A673 (cell line): ENCODE measurements at places on chromosomes 2 and 18. TPM values are rescaled to one million over a fixed set of nuclear protein-coding genes. Genes with fewer than 3 reads are reported as not detected.

DNA sequence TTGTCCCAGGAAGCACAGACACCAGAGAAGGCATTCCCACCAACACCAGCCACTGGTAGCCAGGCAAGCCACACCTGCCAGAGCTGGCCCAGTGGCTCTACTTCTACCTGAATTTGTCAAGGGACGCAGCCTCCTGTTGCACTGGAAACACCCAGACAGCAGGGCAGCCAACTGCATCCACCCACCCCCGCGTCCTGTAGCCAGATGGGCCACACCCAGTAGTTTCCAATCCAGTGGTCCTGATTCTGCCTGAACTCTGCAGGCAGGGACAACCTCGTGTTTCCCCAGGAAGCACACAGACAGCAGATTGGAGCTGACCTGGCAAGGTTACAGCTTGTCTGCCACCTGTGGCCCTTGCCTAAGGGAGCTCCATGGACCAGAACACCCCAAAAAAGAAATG lies 18.2 kb downstream of the PFN4 start:
- no peak overlapping the region for H3K4me3 ChIP-seq
- DNase-seq: no peak
- H3K4me1 ChIP-seq: no peaks in the 10 kb centered on the region
- no peaks in the 10 kb centered on the region for H3K36me3 ChIP-seq
- H3K27me3 ChIP-seq: no peaks in the 10 kb centered on the region
- no peak overlapping the region for H3K27ac ChIP-seq

- H3K27ac ChIP-seq: peak overlapping the region; percentile 15
- no peaks in the 10 kb centered on the region for H3K36me3 ChIP-seq
- DNase-seq: peak; percentile 62
- H3K4me1 ChIP-seq: peaks cover 17% of the 10 kb centered on the region
Measured at GRCh38 chr2:197184959-197185586, 125.5 kb downstream of the ANKRD44 start.

GRCh38 chr2:48693066-48693465 lies 62.5 kb downstream of the LHCGR start:
- no peak overlapping the region for H3K4me3 ChIP-seq
- no peaks in the 10 kb centered on the region for H3K4me1 ChIP-seq
- no peak for DNase-seq

- peaks cover 32% of the 10 kb centered on the region for H3K4me1 ChIP-seq
- no peaks in the 10 kb centered on the region for H3K36me3 ChIP-seq
- H3K27ac ChIP-seq: peak overlapping the region; percentile 70
- H3K4me3 ChIP-seq: peak overlapping the region; percentile 60
- DNase-seq: no peak
Measured at GRCh38 chr18:55780586-55781071, 192.6 kb upstream of the TCF4 start.

GRCh38 chr2:23485841-23486683 lies 101.1 kb downstream of the KLHL29 start:
- H3K36me3 ChIP-seq: no peaks in the 10 kb centered on the region
- H3K27me3 ChIP-seq: no peaks in the 10 kb centered on the region
- H3K27ac ChIP-seq: no peak overlapping the region
- DNase-seq: no peak
- H3K4me3 ChIP-seq: no peak overlapping the region

DNA sequence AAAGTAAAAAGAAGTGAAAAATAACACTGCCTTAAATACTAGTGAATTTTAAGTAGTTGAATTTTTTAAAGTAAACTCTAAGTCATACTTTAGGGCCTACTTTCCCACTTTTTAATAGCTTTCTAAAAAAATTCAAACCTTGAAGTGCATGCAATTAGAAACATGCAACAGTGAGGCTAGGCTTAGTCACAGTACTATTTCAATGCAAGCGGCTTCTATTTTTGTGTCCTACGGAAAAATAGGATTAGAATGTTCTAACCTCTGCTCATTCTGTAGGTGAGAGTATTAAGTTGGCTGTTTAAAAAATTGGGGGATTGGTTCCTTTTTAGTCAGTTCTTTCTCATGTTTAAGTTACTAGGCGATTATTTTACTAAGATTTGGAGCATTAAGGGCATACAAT lies 39.1 kb upstream of the PSMD14 start:
- no peaks in the 10 kb centered on the region for H3K36me3 ChIP-seq
- no peak overlapping the region for H3K27ac ChIP-seq
- no peak overlapping the region for H3K4me3 ChIP-seq
- no peaks in the 10 kb centered on the region for H3K4me1 ChIP-seq

DNA sequence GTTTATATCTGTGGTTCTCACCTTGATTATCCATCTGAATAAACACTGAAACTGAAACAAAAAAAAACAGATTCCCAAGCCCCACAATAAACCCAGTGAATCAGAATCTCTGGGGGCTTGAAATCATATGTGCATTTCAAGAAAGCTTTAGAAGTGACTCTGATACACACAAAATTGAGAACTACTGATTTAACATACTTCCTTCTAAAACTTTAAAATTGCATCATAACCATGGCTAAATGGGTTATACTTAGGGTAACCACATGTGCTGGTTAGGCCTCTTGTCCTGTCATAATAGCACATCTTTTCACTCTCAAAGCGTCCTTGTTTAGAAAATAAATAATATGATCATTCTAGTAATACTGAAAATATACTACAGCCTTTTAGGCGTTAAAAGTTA lies 100.9 kb downstream of the ATAD2B start:
- H3K27me3 ChIP-seq: no peaks in the 10 kb centered on the region
- no peak overlapping the region for H3K27ac ChIP-seq
- peaks cover 5% of the 10 kb centered on the region for H3K36me3 ChIP-seq
- H3K4me3 ChIP-seq: no peak overlapping the region

DNA sequence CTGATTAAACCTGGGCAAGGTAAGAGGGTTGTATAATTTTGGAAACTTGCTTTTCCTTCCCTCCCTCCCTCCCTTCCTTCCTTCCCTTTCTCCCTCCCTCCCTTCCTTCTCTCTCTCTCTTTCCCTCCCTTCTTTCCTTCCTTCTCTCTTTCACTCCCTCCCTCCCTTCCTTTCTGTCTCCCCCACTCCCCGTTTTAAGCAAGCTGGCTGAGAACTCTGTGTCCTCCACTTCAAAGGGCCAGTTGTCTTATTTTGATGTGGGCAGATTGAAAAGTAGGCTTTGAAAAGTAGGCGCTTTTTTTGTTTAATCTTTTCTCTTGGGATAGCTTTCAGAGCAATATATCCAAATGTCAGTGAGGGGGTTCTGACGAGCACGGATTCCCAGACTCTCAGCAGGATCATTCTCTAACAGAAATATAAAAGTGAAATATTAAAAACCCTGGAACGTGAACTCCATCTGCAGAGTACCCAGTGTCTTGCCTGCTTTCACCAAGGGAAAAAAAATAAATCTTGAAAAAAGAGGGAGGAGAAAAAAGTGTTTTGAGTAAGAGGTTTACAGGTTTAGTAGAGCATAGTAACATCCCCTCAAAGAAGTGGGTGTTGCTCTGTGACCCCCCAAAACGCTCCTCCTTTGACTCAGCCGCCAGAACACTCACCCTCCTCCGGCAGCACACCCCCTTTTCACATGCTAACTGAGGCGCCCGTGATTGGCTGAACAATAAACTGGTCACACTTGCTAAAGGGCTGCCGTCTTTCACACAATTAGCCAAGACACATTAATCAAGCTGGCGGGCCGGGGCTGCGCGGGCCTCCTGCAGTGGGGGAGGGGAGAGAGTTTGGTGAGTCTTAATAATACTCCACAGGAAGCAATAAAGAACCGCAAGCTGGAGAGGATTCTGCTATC lies 52.2 kb downstream of the CDK15 start:
- H3K4me1 ChIP-seq: peaks cover 35% of the 10 kb centered on the region
- H3K36me3 ChIP-seq: no peaks in the 10 kb centered on the region
- H3K4me3 ChIP-seq: peak overlapping the region; percentile 24
- peak; percentile 91 for DNase-seq
- H3K27me3 ChIP-seq: no peaks in the 10 kb centered on the region
- H3K27ac ChIP-seq: peak overlapping the region; percentile 3

- H3K27me3 ChIP-seq: no peaks in the 10 kb centered on the region
- H3K4me3 ChIP-seq: peak overlapping the region; percentile 19
- DNase-seq: peak; percentile 86
- no peaks in the 10 kb centered on the region for H3K36me3 ChIP-seq
- H3K27ac ChIP-seq: peak overlapping the region; percentile 71
Measured at GRCh38 chr2:144461308-144461766, 58.6 kb downstream of the ZEB2 start.

DNA sequence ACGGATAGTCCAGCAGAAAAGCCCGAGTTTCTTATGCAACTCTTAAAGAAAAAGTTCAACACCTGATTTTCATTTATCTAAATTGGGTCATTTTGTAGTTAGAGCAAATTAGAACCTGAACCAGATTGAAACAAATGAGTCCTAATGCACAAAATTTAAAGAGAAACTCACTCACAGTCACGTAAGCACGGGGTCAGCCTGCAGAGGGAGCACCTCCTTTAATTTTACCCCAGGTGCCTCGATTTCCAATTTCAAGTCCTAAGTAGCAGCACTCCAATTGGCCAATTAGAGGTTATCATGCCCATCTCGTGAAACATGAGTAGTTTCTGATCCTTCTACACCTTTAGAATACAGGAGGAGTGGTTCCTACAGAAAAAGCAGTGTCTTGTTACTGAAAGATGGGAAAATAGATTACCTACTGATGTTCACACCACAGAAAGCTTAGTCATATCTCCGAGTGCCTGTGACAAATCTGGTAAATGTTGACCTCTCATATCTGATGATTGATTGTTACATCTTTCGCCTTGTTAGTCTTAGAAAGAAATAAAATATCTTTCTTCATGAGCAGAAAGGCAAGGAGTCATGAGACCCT lies 1929.8 kb upstream of the LRRTM1 start:
- no peak for DNase-seq
- no peaks in the 10 kb centered on the region for H3K27me3 ChIP-seq
- no peak overlapping the region for H3K4me3 ChIP-seq
- no peaks in the 10 kb centered on the region for H3K4me1 ChIP-seq
- H3K27ac ChIP-seq: no peak overlapping the region

GRCh38 chr2:165871025-165871424 lies 77.0 kb upstream of the GALNT3 start:
- H3K27me3 ChIP-seq: no peaks in the 10 kb centered on the region
- no peak overlapping the region for H3K27ac ChIP-seq
- H3K4me3 ChIP-seq: no peak overlapping the region
- H3K4me1 ChIP-seq: no peaks in the 10 kb centered on the region
- peaks cover 23% of the 10 kb centered on the region for H3K36me3 ChIP-seq

DNA sequence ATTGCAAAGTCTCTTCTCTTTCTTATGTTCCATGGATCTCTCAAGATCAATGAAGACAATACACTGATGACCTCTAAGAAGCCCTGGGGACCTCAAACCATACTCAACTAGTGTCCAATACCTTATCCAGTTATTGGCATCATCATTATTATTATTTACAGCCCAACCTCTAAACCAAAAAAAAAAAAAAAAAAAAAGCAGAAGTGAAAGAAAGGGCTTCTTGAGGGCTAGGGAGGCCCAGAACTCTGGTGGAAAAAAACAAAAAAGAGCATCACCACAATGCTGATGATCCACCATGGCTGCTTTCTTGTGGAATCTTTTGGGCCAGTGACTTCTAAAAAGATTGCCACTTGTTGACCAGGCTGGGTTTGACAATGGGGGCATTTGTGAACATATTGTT lies 324.9 kb downstream of the LPIN1 start:
- H3K36me3 ChIP-seq: no peaks in the 10 kb centered on the region
- peak overlapping the region; percentile 33 for H3K27ac ChIP-seq
- H3K4me1 ChIP-seq: peaks cover 16% of the 10 kb centered on the region
- no peaks in the 10 kb centered on the region for H3K27me3 ChIP-seq
- DNase-seq: no peak
- H3K4me3 ChIP-seq: no peak overlapping the region

DNA sequence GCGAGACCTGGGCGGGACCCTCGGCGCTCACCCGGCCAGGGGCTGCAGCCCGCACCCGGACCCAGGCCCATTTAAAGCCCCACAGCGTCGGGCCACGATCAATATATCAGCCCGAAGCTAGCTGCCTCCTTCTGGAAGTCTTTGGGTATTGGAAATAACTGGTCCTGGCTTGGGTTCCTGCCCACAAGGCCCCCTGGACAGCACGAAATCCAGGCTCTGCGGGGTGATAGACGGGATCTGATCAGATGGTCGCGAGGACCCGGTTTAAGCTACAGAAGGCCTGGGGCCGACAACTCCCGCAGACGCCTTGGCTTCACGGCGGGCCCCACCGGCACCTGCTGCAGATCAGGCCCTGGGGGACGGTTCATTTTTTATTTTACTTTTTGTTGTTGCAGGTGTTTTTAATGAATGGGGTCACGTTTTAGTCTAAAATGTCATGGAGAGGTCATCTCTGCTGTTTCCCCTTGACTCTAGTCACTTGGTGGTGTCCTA lies 362 bp upstream of the PSTPIP2 start:
- peak overlapping the region; percentile 69 for H3K27ac ChIP-seq
- H3K4me3 ChIP-seq: peak overlapping the region; percentile 72
- H3K4me1 ChIP-seq: peaks cover 5% of the 10 kb centered on the region
- H3K27me3 ChIP-seq: no peaks in the 10 kb centered on the region
- H3K36me3 ChIP-seq: no peaks in the 10 kb centered on the region

GRCh38 chr2:112757265-112757664 lies 7.1 kb downstream of the CKAP2L start:
- H3K27me3 ChIP-seq: no peaks in the 10 kb centered on the region
- H3K4me3 ChIP-seq: no peak overlapping the region
- peaks cover 93% of the 10 kb centered on the region for H3K36me3 ChIP-seq
- no peak overlapping the region for H3K27ac ChIP-seq

- H3K36me3 ChIP-seq: no peaks in the 10 kb centered on the region
- no peak overlapping the region for H3K27ac ChIP-seq
- DNase-seq: no peak
Measured at GRCh38 chr2:181170256-181170655, 189.9 kb downstream of the UBE2E3 start.

GRCh38 chr2:238691596-238692491 lies 156.0 kb upstream of the TWIST2 start:
- no peak for DNase-seq
- H3K4me3 ChIP-seq: no peak overlapping the region
- peaks cover under 1% of the 10 kb centered on the region for H3K4me1 ChIP-seq
- no peaks in the 10 kb centered on the region for H3K36me3 ChIP-seq
- H3K27ac ChIP-seq: no peak overlapping the region
- no peaks in the 10 kb centered on the region for H3K27me3 ChIP-seq

The CD28 gene
- not detected in 2 replicates for total RNA-seq

The CXCR1 gene
- total RNA-seq: not detected in 2 replicates

The HOXD11 gene
- total RNA-seq: 107 and 123 TPM in 2 replicates

The SPATA3 gene
- total RNA-seq: not detected in 2 replicates

The MRPS9 gene
- total RNA-seq: 55.4 and 57.9 TPM in 2 replicates

The ALPI gene
- not detected in 2 replicates for total RNA-seq

The KATNAL2 gene
- total RNA-seq: 10.6 and 15.4 TPM in 2 replicates

The MREG gene
- 14.9 and 15.9 TPM in 2 replicates for total RNA-seq
